ENCODE measurements at places on chromosomes 1 and 21.

GRCh38 chr1:156923670-156924477 is 3.4 kb downstream of the LRRC71 start:
- DNase-seq = no peak

GRCh38 chr1:16618719-16619118 is 5.4 kb upstream of the NBPF1 start:
- no peak for DNase-seq

DNA sequence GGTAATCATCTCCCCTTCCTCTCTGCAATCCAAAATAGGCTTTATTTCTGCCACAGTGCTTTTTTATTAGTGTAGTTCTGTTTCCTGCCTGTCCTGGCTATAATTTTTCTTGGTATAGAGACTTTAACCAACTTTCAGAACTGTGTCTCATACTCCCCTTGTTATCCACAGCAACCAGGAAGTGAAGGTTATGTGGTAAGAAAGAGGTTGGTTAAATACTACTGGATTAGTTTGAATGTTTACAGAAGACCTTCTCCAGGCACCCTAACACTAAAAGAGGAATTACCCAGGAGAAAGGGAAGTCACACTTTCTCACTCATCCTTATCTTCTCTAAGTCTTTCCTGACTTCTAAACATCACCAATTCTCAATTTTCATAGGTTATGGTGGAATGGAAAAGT is 17.8 kb upstream of the TNFSF4 start:
- no peak for DNase-seq

DNA sequence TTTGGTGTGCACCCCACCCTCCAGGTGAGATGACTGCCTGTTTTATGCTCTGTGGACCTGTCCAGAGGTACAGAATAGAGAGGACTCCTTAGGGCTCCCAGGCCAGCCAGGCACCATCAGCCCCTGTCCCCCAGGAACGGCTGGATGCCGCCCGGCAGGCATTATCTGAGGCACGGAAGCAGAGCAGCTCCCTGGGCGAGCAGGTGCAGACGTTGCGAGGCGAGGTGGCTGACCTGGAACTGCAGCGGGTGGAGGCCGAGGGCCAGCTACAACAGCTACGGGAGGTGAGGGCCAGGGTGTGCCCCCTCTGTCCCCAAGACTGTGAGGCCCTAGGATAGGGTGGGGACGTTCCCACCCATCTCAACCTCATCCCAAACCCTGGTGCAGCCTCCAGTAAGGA is 10.8 kb downstream of the MFAP2 start:
- DNase-seq = no peak

- peak; percentile 86 for DNase-seq
Measured at GRCh38 chr1:209827384-209828262, at the start of gene UTP25. Gene UTP25, plus strand, starts transcription at chr1:209827972. Its CDS starts 92 bp downstream, at chr1:209828064.

GRCh38 chr1:30358500-30358899 is 364.9 kb downstream of the MATN1 start:
- no peak for DNase-seq

GRCh38 chr1:56188221-56188620 is 391.1 kb downstream of the PLPP3 start:
- no peak for DNase-seq

DNA sequence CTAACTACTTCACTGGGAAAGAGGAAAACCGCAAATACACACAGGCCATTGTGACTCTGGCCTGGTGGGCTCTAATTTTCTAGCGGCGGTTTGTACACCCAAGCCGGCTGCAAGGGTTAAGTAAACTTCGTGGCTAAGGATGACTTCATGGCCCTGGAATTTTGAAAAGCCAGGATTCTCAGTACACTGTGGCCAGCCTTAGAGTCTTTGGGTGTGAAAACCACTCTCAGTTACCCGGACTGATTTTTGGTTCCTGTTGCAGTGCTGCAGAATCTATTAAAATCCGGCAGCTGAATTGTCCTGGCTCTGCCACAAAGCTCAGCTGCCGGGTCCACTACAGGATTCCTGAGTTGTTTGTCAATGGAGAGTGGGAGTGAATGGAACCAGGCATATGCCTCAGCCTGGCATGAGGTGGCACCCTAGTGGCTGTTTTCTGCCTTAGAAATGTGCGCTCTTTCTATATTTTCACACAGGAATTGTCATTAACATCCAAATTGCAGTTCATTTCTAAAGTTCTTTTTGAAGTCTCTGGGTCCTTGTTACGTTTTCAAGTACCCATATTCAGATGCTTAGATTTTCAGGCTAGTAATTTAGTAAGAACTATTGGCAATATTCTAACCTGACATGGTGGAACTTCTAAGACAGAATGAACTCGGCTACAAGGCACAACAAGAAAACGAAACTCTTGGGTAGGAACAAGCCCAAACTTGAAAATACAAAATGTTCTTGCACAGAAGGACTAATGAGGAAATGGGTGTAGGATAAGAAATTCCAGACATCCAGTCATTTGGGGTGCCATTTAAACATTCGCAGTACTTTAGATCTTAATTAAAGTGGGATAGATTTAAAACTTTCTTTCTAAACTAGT is 255.9 kb downstream of the NFIA start:
- DNase-seq = peak; percentile 79

DNA sequence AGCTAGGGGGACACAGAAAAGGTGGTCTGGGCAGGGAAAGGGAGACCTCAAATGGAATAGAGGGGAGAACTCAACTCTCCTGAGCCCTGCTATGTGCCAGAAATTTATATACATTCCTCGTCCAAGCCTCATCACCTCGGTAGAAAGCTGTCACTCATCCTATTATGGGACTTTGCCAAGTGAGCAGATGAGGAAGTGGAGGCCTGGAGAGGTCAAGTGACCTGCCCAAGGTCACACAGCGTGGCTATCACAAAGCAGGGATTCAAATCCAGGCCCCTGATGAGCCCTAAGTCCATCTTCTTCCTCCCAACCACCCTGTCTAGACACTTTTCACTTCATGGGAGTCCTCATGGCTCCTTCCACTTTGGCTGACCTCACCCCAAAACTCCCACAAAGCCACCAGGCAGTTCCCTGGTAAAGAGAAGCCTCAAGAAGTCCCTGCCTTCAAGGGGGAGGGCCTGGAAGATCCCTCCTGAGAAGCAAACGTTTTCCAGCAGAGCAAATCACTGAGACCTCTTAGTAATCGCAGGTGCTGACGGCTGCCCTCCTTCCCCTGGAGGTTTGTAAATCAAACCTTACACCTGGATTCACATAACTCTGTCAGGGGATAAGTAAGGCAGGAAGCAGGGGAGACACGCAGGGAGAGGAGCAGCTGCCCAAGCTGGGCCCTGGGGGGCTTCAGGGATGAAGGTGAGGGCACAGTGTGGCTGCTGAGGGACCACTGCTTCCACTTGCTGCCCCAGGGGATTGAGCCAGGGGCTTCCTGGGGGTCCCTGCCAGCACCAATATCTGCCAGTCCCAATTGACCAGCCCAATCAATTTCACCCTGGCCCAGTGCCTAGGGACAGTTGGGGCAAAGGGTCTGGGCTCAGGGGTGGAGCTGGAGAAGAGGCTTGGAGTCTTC is 351.2 kb downstream of the MATN1 start:
- no peak for DNase-seq

GRCh38 chr1:59731591-59731990 is 83.2 kb upstream of the HOOK1 start:
- no peak for DNase-seq

GRCh38 chr1:235127732-235128455 is 743 bp downstream of the TOMM20 start:
- no peak for DNase-seq

DNA sequence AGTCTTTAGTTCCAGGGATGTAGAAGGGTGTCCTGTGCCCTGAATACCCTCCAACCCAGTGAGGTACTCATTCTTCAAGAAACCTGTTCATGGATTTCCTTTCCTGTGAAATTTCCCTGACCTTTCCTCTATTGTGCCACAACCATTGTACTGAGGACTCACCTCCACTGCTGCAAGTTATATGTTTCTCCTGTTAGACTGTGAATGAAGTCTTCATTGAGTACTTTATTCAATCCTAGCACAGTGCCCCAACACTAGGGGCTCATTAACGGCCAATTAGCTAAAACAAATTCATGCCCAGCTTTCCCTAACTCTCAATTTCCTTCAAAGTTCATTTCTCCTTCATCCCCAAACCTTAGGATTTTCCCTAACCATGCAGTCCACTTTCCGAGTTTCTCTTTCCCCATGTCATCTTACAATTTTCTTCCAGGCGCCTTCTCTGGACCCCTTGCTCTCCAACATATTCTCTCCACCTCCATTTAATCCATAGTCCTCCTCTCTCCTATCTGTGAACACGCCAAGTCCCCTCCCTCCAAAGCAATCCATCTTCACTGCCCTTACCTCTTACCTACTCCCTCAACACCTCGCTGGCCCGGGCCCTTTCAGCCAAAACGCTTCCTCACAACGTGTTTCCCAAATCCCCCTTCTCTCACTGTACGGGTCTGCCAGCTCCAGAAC is 1.3 kb downstream of the TRIM33 start:
- DNase-seq = no peak

- no peak for DNase-seq
Measured at GRCh38 chr21:43763901-43764523, 12.1 kb downstream of the CSTB start.

DNA sequence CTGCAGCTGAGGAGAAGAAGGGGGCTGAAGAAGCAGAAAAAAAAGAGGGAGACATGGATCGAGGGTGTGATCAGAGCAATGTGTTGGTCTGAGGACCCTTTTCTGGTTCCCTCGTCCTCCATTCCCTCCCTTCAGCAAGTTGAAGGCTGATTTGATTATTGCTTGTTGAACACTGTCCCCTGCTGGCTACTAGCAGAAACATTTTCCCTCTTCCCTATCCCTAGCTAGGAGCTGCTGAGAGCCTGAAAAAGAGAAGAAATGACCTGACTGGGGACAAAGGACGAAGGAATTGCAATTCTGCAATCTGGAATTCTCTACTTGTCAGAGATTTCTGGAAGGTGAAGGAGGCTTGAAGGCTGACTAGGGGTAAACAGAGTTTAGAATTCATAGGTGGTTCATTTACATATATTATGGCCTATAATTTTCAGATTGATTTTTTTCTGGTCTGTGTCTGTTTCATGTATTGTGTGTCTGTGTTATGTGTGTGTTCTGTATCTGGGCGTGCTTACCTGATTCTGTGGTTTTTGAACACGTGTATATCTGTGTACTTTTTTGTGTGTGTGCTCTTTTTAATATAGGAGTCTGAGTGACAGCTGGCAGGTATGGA is 9.8 kb downstream of the NHLH1 start:
- peak; percentile 34 for DNase-seq

GRCh38 chr1:57848406-57848805 is 424.5 kb upstream of the DAB1 start:
- DNase-seq = no peak

DNA sequence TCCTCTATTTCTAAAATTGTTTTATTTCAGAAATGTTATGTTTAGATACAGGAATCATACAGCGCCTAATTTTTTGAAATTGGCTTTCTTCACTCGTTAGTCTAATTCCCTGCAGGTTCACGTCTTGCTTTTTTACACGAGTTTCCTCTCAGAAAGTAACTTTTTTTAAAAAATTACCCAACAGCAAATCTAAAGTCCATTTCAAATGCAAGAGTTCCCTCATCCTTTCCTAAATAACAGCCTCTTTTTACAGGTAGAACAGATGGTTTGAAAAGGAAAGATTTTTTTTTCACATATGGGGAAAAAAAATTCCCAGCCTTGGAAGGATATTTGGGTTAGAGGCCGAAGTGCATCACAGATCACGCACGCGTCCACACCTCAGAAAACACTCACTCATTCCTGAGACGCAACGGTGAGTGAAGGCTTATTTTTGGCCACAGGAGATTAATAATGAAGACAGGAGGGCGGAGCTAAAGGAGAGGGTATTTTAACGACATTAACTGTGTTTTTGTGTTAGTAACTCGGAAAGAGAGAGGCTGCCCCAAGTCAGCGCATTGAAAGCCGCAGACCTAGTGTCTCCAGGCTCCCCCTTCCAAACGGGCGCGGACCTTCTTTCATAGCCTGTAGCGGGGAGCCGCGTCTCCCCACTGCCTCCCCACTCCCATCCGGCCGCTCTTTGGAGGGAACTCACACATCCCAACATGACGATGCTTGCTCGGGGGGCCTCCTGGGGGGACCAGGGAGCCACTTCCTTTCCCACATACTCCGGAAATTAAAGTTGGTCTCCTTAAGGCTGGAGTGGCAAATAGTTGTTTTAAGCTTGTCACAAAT is 969 bp upstream of the RIPK4 start:
- DNase-seq = no peak

DNA sequence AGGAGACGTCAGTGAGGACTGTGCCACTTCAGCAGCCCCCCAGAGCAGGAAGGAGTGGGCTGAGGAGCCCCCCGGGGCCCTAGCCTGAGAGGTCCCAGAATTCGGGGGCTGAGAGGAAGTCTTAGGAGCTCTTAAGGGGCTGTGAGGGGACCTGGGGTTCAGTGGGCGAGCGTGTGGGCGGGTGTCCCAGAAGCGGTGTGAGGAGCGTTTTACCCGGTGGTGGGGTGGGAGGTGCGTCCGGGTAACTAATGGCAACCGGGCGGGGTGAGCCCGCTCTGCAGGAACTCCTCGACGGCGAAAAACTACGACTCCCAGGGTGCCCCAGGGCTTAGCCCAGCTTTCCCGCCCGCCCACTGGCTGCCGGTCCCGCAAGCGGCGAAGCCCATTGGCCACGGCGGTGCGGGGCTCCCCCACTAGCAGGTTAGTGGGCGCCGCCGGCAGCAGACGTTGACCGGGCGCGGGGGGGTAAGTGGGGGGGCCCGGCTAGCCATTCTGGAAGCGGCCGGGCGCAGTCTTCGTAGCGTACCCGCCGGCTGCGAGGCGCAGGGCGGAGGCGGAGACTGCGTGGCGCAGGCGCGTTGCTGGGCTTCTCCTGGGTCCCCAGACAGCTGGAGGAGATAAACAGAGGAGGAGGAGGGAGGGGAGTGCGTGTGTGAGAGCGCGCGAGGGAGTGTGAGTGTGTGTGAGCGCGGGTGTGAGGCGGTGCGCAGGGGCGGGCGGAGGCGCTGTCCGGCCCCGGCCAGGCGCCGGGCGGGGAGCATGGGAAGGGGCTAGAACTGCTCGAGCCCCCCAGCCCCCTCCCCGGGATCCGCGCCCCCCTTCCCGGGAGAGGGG is at the start of gene WDTC1:
WDTC1 (plus strand) TSS at position 584 of the 834 bp plus-strand sequence. CDS start 26,423 bp downstream, outside the sequence.
- peak; percentile 85 for DNase-seq

Measured in SHP77 treated with DMSO at 0.1 percent for 48 hours (cell line).